ENCODE measurements at places on chromosomes 1 and 21.

DNA sequence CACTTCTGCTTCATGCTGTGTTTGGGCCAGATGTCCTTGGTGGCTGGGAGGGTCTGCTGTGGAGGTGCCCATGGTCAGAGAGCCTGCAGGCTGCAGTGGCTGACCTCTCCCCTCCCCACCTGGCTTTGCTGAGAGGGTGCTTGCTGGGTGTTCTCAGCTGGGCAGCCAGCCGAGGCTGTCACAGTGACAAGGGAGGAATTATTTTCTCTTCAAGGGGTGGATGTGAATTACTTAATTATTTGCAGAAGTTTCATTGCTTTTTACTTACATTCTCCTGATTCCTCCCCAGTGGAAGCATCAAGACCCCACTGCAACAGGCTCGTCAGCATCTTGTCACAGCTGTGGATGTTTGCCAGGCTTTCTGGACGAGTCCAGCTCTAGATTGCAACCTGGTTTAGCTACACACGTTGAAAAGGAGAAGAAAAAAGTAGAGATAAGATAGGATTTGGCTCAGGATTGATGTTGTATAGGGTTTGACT, 70.3 kb downstream of the GALNT2 start:
- no peak for DNase-seq

DNA sequence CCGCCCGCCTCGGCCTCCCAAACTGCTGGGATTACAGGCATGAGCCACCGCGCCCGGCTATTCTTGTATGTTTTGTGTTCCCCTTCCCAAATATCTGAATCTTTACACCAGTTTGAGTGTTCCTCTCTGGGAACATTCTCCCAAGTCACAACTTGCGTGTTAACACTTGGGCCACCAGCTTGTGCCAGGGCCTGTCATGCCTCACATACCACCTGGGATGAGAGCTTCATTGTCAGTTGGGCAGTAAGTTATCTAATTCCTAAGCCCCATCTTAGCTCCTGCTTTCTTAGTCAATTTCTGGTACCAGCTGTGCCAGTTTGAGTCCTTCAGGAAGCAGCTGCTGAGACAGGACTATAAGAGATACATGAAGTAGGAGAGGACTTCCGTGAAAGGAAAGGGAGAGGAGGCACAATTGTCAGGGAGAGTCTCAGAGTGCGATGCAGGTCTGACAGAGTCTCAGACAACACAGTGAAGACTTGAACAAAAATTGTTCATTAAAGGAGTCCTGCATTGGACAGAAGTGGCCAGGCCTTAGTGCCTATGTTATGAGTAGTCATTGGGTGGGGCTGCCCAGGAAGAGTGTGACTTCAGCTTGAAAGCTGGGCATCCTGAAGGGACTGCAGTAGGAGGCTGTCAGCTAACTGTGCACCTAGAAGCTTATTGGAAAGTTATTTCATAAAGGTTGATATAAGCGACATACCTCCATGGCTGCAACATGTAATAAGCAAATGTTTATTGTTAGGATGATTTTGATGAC, 17.3 kb downstream of the ZFYVE9 start:
- DNase-seq: no peak

DNA sequence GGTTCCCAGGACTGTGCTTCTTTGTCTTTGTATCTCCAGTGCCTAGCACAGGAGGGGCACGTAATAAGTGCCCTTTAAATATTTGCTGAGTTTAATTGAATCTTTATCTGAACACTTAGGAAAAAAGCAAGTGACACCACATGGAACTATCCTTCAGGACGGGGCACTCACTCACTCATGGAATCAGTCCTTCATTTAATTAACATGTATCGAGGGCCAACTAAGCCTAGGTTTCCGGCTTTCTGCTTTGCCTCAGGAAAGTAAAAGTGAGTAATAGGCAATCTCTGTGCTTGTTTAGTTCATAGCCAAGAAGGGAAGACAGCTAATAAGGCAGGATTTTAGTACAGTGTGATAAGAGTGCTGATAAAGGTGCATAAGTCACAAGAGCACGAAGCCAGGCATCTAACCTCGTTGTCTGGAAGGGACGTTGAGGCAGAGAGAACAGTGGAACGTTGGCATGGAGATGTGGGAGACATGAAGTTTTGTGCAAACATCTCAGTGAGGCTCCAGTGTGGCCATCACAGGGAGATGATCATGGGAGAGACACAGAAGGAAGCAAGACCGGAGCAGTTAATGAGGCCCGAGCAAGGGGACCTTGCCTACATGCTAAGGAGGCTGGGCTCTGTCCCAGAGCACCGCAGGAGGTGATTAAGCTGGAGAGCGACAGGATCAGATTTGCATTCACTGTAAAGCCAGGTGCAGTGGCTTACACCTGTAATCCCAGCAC, 54.1 kb upstream of the TRIM67 start:
- DNase-seq: no peak

DNA sequence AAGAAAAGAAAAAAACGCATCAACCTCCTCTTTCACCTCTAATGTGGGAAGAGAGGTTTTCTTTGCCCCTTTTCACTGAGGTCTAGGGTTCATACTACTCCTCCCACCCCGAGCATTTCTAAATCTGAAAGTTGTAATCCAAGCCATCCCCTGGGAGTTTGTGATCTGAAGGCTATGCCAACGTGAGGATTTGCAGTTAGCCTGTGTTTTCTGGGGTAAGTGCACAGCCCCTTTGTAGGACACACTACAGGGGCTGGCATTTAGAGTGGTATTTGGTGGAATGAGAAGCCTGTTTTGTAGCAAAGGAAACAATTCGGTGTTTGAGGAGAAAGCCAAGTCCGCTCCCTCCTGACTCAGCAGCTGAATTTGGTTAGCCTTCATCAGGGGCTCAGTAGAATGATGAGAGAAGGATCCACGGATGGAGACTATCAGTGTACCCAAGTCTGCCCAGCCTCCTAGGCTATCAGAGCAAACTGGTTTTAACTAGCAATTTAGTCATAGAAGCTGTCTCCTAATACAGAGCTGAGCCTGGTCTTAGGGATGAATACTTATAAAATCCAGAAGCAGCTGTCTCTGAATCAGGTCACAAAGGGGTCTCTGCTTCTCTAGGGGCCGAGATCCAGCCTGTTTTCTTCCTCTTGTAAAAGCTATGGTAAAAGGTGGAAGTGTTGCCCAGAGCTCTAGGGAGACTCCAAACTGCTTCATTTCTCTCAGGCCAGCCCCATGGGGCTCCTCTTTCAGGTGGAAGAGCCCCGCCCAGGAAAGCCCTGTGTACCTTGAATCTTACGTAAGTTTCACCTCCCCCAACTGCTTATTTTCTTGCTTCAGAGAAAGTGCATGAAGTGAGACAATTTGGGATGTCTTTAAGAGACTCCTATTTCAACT, 2.1 kb downstream of the PCP4L1 start:
- no peak for DNase-seq

GRCh38 chr1:117076648-117077047, 16.5 kb downstream of the TTF2 start:
- no peak for DNase-seq

GRCh38 chr1:55542901-55543504, 327.8 kb upstream of the USP24 start:
- no peak for DNase-seq

DNA sequence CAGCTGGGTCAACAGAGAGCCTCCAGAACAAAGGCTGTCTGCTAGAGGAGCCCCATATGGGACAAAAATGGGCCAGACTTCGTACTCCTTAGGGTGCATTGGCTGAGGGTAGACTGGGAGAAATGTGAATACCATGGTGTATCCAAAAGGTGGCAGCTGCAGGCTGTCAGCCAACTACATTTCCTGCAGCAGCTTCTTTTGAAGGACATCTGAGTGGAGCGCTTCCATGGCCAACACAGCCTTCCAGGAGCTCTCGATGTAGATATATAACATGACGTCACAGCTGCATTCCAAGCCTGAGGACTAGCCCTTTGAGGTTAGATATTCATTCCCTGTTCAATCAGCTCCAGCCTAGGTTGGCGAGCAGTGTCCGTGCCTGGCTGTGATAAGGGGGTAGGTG, 107.7 kb downstream of the MAB21L3 start:
- DNase-seq: no peak

- DNase-seq: no peak
Measured at GRCh38 chr1:160429125-160429561, 28.8 kb downstream of the VANGL2 start.

- no peak for DNase-seq
Measured at GRCh38 chr1:73948055-73948454, 249.9 kb downstream of the LRRIQ3 start.

GRCh38 chr1:202046748-202047708, 36.6 kb downstream of the ELF3 start:
- no peak for DNase-seq

GRCh38 chr1:41533016-41533730, 48.7 kb upstream of the EDN2 start:
- no peak for DNase-seq

DNA sequence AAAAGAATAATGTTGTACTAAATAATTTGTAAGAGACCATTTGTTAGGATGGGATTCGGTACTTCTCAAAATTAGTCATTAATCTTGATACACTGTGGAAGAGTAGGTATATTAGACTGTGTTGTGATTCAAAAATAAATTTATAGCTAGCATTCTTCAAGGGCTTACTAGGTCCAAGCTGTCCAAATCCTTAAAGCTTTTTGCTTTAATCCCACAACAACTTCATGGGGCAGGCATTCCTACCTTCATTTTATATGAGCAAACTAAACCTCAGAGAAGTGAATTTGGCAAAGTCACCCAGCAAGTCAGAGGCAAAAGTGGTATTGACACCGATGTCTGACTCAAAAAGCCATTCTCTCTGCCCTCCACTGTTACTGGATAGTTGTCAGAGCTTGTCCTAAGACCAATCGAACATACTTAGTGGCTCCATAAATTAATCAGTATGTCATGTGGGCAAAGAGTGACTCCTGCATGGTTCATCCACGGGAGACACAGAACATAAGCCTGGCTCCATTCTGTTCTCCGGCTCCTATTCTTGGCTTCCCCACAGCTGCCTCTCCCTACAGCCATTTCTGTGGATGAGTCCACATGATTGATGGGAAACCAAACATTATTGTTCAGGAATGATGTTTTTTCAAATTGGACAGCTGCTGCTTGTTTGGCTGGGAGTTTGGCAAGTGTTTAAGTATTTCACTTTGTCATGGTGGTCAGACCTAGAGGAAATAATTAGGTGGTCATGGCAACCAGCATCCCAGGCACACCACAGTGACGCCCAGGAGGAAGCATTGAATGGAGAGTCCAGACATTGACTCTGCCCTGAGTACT, 133.4 kb upstream of the FGGY start:
- no peak for DNase-seq

GRCh38 chr1:37851782-37852210, 7.6 kb downstream of the MTF1 start:
- no peak for DNase-seq

- DNase-seq: no peak
Measured at GRCh38 chr21:25402134-25402961, 204.9 kb downstream of the MRPL39 start.

DNA sequence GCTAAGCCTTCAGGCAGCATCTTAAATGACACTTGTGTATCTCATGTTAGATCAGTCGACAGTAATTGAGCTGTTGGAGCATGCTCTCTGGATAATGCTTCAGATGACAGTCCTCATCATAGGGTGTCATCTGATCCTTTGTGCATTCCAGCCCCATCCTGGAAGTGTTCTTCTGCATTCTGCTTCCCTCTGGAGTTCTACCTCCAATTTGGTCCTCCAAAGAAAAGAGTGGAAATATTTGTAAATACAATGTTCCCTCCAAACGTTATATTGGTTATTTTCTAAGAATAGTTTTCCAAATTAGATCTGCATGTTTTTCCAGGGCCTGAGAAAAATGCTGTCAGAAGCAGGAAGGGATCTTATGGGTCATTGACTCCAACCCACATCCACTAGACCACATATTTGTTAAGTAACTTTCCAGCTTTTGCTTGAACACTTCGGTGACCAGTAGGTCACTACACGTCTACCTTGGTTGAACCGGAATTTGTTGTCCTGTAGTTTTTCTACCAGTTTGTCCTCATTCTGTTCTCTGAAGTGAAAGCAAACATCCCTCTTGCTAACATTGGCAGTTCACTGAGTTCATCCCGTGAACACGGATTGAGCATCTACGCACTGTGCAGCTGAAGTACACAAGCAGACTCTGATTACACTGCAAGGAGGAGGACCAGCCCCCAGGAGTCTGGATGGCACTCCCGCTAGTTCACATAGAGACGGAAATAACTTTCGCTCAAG, 136.0 kb downstream of the TLR5 start:
- no peak for DNase-seq

GRCh38 chr1:202551683-202552082, 158.6 kb downstream of the SYT2 start:
- DNase-seq: no peak

DNA sequence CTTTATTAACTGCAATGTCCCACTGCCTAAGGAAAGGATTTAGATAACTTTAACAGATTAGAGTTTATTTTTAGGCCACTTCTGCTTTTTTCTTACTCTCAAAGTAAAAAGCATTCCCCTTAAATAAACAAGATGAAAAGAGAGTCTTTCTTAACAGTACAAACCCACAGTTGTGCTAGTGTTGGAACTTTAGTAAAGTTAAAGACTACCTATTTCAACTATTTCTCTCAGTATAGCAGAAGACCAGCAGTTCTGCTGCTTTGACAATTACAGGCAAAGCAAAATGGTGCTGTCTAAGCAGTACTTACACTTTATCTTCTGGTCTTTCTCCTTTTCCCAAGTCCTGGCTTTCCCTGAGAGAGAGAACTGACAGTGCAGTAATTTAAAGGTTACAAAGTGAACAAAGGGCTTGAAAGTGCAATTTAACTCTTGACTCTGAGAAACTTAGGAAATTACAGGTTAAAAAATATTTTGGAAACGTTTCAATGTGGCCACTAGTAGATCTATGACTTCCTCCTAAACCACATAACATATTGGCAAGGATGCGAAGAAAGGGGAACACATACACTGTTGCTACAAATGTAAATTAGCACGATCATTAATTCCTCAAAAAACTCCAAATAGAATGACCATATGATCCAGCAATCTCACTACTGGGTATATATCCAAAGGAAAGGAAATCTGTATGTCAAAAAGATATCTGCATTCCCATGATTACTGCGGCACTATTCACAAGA, 135.4 kb upstream of the POGK start:
- no peak for DNase-seq

DNA sequence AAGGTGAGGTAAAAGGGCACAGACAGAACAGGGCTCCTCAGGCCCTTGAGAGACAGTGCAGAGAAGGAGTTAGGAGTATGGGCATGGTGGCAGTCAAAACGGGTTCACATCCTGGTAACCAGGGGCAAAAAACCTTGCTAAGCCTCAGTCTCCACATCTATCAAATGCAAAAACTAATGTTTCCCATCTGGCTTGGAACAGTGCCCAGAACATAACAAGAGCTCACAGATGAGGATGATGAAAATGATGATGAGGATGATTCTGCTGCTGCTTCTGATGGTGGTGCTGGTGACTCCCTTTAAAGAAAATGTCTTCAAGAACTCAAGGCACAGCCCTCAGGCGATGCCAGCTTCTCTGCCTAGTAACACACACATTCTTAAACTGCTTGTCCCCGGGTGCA, 24.1 kb downstream of the HHIPL2 start:
- DNase-seq: no peak

GRCh38 chr21:42319851-42320572, 4.8 kb upstream of the TFF3 start:
- DNase-seq: peak; percentile 21

DNA sequence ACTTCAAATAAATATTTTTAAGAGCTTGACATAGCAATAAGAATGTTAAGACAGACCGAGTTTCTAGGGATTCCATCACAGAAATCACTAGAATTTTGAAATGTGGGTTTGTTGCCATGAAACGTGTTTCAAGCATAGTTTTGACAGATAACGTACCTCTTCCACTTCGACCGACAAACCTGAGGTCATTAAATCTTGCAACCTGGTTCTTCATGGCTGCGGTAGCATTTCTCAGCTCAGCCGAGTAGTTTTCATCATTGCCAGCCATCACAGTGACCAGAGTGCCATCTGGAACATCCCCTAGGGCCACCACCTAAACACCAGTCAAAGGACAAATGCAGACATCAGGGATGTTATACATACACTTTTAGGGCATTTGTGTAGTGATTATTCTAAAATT, 168.7 kb downstream of the RUNX1 start:
- no peak for DNase-seq

Data from CD4-positive, alpha-beta T cell (primary cell).